ENCODE measurements at places on chromosomes 3 and 15.

DNA sequence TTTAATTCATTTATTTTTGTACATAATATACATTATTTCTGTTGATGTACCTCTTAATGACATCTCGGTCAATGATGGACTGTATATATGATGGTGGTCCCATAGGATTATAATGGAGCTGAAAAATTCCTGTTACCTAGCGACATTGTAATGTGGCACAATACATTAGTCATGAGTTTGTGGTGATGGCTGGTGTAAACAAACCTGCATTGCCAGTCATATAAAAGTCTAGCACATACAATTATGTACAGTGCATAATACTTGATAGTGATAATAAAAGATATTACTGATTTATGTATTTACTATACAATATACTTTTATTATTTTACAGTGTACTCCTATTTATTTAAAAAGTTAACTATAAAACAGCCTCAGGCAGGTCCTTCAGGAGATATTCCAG, 15.1 kb downstream of the TTC14 start:
- DNase-seq: no peak

DNA sequence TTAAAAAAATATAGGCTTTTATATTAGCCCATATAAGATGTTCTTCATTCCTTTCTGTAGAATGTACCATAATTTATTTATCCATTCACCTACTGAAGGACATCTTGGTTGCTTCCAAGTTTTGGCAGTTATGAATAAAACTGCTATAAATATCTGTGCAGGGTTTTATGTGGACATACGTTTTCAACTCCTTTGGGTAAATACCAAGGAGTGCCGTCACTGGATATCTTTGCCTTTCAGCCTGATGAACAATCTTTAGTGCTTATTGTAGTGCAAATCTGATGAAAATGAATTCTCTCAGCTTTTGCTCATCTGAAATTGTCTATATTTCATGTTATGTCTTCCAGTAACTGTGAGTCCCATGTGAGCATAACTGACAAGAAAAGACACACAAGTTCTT, 26.6 kb upstream of the BLM start:
- DNase-seq: no peak

DNA sequence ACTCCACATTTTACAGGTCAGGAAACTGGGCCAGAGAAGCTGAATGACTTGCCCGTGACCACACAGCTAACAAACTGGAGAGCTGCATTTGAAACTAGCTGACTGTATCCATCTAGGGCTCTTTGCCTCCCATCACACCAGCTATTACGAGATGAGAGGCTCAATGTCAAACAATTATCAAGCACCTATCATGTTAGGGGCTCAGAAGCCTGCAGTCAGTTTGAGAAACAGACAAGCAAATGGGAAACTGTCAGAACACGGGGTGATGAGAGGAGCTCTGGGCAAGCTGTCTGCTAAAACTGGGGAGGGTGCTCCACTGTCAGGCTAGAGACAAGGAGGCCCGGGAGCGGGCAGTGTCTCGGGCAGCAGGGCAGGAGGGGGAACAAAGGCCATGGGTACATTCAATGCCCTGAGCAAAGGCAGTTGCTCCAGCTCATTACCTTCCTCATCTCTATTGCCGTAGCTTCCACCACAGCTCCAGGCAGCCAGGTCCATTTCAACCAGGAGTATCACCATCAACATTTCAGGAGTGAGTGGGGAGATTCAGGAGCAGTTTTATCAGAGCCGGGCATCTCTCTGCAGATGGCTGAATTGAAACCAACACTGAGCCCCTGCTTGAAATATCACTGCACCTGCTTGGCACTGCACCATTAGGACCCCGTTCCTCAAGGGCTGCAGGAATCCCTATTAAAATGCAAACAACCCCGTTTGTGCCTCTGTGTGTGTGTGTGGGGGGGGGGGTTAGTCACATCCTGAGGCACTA, 122.6 kb downstream of the RAB11A start:
- DNase-seq: no peak

DNA sequence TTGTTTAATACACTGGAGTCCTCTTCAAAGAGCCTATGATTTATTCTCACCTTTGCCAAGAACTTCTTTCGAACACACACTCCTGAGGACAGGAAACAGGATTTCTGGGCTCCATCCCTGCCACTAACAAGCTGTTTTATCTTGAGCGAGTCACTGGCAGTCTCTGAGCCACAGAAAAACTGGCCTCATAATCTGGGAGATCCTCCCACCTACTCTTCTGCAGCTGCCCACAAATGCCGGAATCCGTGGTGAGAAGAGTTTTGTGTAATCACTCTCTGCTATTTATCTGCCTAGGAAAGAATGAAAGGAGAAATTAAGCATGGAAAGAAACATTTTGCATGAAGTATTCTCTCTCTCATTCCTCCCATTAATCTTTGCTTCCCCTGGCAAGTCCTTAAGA, 172.0 kb upstream of the TRIM42 start:
- DNase-seq: no peak

- no peak for DNase-seq
Observed at GRCh38 chr3:153970741-153971347, 150.3 kb upstream of the ARHGEF26 start.

- DNase-seq: no peak
Observed at GRCh38 chr3:61699622-61700021, 138.3 kb downstream of the PTPRG start.

- DNase-seq: peak; percentile 24
Observed at GRCh38 chr15:72306211-72306785, 13.7 kb downstream of the CELF6 start.

- no peak for DNase-seq
Observed at GRCh38 chr3:59436164-59436958, 386.5 kb upstream of the CFAP20DC start.

DNA sequence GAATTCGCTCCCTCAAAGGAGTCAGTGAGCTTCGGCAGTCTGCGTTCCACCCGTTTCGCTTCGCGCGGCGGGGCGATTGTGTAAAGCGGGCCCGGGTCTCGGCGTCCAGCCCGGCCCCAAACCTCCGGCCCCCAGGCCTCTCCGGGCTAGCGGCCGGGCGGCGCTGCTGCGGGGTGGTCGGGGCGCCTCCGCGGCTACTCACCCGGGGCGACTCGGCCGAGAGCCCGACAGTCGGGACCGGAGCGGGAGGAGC, 412 bp downstream of the CHDH start:
- no peak for DNase-seq

- DNase-seq: no peak
Observed at GRCh38 chr3:143237077-143237627, 117.6 kb downstream of the CHST2 start.

GRCh38 chr3:152317956-152318355, 49.2 kb downstream of the MBNL1 start:
- no peak for DNase-seq

GRCh38 chr15:65303687-65304380, 643 bp upstream of the RNU5B-1 start:
- peak; percentile 14 for DNase-seq

DNA sequence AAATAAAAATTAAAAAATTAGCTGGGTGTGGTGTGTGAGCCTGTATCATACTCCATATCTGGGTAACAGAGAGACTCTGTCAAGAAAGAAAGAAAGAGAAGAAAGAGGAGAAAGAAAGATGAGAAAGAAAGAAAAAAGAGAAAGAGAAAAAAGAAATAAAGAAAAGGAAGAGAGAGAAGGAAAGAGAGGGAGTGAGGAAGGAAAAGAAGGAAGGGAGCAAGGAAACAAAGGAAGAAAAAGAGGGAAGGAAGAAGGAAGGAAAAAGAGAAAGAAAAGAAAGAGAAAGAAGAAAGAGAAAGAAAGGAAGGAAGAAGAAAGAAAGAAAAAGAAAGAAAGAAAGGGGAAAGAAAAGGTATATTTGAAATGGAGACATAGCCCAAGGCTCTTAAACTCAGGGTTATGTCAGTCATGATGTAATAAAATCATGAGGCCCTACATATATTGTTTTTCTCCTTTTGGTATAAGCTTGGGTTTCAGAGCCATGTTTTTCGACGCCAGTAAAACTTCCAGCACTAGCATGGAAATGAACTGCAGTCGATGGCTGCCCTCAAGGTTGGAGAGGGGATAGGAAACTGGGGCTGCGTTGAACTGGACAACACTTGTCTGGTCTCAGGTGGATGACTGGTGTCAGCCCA, 38.0 kb upstream of the RFTN1 start:
- DNase-seq: no peak

DNA sequence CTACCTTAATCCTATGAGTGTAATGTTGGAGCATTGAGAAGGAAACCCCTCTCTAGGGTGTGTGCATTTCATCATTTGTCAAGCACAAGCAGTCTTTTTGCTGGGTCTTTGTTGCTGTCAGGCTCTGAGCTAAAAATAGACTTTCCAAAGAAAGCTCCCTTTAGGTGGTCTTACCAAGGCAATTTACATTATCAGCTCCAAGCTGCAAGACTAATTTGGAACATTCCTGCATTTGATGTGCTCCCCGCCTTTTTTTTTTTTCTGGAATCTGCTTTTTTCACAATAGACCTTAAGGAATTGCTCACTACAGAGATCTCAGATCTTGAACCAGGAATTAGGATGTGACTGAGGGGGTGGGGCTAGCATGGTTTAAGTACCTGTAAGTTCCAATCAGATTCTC, 60.6 kb upstream of the STAC start:
- no peak for DNase-seq

DNA sequence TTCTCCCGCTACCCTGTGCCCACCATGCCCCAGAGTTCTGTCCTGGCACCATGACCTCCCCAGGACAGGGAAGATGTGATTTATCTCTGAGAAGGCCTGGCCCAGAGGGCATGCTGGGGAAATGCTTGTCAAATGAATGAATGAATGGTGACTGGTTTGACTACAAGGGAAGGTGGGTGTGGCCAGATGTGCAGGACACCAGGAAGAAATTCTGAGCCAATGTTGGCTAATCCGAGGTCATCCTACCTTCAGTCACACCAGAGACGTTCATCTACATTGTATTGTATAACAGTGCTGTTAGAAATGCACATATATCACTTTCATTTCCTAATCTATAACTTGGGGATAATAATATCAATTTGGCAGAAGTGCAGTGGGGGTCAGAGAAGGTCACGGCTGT, 138.4 kb downstream of the FAM43A start:
- DNase-seq: no peak

DNA sequence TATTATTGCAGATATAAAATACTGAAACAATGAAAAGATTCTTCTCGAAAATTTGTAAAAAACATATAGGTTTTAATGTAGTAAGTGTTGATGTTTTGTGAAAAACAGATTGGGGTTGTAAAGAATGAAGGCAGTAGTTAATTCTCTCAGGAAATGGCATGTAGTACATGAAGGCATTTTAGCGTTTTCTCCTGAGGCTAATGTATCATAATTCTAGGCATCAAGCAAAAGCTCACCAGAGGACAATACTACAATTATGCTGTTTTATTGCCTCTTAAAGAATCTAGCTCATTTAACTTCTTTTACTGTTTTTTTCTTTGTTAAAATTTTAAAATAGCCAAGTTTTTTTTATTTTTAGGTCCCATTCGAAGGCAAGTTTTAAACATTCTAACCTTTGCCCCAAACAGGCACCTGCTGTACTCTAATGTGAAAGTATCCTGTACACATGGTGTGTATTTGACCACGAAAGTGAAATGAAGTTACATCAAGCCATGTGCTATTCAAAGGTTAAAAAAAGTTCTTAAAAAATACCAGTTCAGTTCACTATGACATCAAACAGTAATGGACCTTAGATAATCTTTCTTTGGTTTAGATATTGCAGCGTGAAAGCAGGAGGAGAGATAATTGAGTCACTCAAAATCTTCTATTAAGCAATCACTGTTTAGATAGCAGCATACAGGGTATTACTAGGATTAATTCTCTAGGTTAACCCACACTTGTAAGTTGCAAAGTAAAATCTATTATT, 163.6 kb downstream of the ECT2 start:
- DNase-seq: no peak

GRCh38 chr15:85772668-85773067, 22.1 kb downstream of the KLHL25 start:
- no peak for DNase-seq

- no peak for DNase-seq
Observed at GRCh38 chr15:60004846-60005351, 788 bp downstream of the FOXB1 start.

DNA sequence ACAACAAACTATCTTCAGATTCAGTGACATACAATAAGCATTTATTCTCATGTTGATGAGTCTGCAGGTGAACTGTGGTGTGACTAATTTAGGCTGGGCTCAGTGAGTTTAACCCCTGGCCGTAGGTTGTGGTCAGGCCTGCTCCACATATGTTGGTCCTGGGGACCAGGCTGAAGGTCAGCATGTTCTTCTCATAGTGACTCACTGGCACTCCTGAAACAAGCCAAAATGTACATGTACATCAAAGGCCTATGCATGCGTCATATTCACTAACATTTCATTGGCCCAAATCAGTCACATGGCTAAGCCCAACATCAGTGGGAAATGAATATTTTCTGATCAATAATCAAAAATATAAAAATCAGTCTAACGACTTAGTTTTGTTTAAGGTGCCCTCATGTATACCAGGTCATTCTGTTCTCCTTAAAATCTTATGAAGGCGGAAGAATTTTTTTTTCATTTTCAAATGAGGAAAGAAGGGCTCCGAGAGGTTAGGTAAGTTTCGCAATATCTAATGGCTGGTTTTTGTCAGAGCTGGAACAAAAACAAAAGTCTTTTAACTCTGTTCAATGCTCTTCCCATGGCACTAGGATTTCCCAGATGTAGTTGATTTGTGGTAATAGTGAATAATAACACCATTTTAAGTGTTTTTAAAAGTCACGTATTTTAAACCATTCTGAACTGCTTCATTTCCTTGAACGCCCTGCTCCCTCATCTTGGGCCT, 148.5 kb downstream of the MFSD1 start:
- DNase-seq: no peak

DNA sequence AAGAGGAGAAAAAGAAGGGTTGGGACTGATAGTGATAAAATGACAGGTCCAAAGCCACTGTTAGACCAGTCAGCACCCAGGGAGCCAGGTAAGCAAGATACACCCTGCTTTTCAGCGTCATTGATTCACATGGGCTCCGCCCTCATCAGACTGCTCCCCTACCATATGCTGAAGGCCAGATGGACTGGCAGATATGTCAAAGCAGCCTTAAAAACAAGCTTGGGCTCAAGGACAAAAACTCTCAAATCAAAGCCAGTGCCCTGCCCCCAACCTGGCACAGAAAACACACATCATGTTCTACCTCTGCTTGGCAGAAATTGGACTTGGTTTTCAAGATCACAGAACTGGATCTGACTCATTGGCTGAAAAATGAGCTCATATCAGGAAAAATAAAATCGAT, 33.4 kb downstream of the SH3BP5 start:
- no peak for DNase-seq

DNA sequence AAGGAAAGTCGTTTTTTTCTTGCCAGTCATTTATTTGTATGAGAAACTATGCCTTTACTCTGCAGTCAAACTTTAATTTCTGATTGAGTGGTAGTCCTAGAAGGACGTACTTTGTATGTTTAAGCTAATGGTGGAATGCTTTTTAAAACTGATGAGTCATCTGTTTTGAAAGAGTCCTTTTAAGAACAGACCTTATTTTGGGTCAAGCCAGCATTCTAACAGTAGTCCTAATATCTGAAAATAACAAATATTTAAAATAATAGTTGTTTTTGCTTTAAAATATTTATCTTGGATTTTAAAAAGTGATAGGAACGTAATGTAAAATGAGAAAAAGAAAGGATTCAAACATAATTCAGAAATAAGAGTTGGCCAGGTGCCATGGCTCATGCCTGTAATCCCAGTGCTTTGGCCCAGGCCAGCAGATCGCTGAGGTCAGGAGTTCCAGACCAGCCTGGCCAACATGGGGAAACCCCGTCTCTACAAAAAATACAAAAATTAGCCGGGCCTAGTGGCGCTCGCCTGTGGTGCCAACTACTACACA, 1.3 kb upstream of the LRRC58 start:
- DNase-seq: no peak

- no peak for DNase-seq
Observed at GRCh38 chr3:30666572-30667279, 60.3 kb downstream of the TGFBR2 start.
